T-helper 9 cell (primary cell): ENCODE measurements at places on chromosomes 2 and 18.

GRCh38 chr2:231308631-231309428 lies 86.7 kb upstream of the B3GNT7 start:
- DNase-seq = no peak

GRCh38 chr2:80499095-80499494 lies 194.5 kb upstream of the LRRTM1 start:
- no peak for DNase-seq

GRCh38 chr2:25331686-25332365 lies 9.9 kb downstream of the DNMT3A start:
- no peak for DNase-seq

DNA sequence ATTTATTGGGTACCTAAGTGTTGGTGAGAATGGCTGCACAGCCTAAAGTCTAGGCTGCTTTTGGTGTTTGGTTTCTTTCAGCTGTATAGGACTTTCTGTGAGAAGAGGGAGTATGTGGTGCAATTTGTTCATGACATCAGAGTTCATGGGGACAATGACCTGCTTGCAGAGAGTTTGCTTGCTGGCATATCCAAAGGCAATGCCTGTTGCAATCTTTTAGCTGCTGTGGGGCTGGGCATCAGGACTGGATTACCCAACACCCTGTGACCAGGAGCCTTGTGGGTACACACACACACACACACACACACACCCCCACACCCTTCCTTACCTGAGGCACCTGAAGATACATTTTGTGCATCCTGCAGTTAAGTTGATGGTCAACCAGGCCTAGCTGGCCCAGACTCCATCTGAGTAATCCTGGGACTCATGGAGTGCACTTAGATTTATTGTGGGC lies 68.4 kb downstream of the LIPG start:
- no peak for DNase-seq

- DNase-seq = no peak
These were observed 40.1 kb downstream of the TNP1 start for GRCh38 chr2:216819766-216820165.

DNA sequence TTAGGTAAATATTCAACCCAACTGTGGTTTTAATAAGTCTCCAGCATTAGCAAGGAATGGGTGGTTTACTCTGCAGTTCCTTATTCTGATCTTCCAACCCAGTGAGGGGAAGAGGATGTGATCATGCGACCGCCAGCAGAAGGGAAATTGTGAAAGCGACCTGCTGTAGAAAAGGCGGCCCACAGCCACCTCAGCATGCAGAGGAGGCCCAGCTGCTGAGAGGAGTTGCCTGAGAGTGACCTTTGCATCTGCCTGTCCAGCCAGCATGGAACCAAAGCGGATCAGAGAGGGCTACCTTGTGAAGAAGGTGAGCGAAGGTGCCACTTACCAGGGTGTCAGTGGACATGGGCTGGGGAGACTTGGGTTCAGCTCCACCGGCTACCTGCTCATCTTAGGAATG lies at the start of gene PLEK:
Gene PLEK, plus strand, starts transcription at position 196 of the 400 bp plus-strand sequence. Its CDS starts 70 bp downstream, at position 266.
- DNase-seq = no peak

- no peak for DNase-seq
These were observed 204.1 kb downstream of the CTIF start for GRCh38 chr18:48742706-48743475.

DNA sequence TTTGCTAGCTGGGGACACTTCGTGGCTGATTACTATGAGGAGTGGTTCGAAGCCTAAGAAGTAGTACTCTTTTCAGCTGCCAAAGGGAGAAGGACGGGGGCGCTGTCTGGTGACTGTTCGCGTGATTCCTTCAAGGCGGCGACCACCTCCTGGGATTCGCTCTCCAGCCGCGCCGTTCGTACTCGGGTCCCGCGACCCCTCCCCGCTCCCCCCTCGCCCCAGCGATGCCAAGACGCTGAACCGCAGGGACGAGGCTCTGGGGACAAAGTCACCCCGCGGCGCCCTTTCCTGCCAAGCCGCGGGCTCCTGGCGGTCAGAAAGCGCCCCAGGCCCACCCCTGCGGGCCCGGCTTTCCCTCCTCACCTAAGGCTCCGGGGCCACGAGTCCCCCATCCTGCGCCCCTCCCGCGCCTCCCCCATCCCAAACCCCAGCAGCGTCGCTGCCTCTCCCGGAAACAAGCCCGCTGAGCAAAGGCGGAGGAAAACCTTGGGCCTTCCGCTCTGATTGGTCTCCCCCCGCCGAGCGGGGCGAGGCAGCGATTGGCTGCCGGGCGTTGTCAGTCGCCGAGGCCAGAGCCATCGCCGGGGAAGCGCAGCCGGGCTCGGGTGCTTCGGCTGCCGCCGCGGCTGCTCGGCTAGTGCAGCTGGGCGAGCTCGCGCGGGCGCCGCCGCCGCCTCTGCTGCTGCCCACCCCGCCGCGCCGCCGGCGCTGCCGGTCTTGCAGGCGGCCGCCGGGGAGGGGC lies 404.3 kb downstream of the XIRP2 start:
- no peak for DNase-seq

GRCh38 chr2:1677821-1678165 lies 66.5 kb downstream of the PXDN start:
- DNase-seq = no peak

DNA sequence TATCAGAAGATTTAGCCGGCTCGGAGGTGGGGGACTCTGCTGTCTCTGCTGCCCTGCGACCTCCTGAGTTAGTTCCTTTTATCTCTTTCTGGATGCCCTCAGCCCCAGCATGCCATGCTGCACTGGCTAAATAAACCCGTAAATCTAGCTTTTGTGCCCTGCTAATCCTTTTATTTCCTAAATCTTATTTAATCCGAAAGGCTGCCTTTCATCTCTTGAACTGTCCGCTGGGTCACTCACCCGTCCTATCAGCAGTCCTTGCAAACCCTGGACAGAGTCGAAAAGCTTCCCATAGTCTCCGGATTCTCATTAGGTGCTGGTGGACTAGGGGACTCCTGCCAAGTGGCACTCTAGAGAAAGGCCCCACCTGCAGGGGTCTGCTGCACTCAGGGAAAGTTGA lies 122.0 kb upstream of the APCDD1 start:
- no peak for DNase-seq

DNA sequence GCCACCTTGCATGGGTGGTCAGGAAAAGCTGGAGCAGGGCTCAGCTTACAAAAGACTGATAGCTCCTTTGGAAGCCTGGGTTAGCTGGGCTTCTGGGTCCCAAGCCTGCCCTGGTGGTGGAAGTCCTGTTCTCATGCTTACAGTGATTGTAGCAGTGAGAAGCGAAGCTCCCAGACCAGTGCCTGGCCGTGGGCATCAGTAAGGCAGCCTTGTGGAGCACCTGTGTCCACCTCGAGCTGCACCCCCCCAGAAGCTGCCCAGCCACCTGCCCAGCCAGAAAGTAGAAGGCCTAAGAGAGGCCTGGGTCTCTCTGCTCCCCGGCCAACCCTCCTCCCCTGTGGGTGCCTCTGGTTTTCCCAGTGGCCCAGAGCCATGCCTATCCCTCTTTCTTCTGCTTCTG lies 10.5 kb downstream of the GLI2 start:
- DNase-seq = no peak

DNA sequence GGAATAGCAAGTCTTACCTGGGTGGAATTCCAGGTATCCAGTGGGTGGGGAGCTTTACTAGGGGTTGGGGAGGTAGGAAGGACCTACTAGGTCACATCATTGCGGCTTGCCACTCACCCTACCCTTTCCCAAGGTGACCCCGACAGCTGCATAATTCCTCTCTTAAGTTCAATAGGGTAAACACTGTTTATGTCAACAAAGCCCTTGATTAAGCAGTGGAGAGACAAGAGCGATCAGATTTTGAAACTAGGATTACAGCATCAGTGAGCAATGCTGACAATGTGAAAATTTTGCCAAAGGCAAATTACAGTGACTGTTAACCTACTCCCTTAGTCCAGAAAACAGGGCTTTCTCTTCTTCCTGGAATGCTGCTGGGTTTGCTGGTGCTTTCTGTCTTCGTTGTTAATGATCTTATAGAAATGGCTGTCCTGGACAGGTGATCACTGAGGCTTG lies 14.5 kb downstream of the SLC19A3 start:
- DNase-seq = no peak

- no peak for DNase-seq
These were observed 98.6 kb downstream of the HDAC4 start for GRCh38 chr2:239302083-239302807.

DNA sequence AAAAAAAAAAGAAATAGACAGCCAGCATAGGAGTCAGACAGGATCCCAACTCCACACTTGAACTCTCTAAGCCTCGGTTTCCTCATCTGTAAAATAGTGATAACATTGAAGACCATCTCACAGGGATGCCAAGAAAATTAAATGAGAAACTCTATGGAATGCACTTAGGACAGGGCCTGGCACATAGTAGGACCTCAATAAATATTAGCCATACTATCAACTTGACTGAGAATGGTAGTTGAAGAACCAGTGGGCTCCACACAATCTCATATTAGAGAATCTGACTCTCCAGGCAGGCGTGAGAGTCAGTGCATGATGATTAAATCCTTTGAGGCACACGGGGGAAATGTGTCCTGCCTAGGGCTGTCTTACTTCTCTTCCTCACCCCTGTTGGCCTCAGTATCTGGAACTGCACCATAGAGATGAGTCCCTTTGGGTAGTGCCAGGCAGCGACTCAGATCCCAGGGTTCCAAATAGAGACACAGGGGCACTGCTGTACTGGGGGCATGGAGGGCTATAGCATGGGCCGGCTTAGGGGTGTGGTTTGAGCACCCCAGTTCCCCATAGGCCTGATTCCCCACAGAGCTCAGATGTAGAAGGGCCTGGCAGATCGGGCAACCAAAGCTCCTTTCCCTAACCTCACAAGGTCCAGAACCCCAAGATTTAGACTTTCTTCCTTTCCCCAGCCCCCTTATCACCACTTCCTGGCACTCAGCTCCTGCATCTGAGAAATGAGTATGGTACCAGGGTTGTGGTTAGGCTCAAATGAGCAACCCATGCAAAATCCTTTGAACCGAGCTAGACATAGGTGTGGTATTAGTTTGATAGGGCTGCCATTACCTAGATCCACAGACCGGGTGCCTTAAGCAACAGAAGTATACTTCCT lies 51.3 kb upstream of the CAB39 start:
- DNase-seq = no peak

DNA sequence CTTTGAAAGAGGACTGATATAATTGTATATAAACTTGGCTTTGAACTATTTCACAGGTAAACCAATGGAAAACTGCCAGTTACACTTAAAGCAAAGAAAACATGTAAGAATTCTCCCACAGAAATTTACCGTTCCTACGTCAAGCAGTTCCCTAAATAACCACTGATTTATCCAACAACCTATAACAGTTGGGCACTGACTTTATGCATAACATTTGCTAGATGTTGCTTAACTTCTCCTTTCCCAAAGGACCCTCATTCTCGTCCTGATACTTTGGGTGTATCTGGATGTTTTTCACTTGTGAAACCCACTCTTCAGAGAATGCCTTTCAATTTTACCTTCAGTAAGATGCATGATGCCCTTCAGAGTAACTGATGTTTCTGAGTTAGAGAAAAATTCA lies 43.8 kb downstream of the STAT1 start:
- DNase-seq = no peak

DNA sequence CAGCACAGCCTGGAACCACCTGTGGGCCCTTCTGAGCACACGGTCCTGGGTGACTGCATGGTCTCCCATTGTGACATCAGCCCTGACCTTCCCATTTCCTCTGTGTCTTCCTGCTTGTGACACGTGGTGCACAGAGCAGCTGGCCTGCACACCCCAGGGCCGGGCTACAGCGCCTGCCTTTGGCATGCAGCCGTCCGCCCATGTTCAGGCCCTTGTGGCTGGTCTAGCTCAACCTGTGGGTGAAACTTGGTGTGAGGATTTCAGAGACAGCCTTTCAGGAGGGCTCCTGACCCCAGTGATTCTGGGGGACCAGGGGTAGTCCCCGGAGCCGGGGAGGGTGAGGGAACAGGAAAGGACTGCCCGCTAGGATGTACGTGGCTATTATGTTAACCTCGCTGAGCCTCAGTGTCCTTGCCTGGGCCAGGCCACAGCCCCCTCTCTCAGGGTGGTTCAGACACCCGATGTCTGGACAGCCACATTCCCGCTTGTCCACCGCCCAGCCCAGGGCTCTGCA lies 284.8 kb upstream of the HS6ST1 start:
- no peak for DNase-seq

DNA sequence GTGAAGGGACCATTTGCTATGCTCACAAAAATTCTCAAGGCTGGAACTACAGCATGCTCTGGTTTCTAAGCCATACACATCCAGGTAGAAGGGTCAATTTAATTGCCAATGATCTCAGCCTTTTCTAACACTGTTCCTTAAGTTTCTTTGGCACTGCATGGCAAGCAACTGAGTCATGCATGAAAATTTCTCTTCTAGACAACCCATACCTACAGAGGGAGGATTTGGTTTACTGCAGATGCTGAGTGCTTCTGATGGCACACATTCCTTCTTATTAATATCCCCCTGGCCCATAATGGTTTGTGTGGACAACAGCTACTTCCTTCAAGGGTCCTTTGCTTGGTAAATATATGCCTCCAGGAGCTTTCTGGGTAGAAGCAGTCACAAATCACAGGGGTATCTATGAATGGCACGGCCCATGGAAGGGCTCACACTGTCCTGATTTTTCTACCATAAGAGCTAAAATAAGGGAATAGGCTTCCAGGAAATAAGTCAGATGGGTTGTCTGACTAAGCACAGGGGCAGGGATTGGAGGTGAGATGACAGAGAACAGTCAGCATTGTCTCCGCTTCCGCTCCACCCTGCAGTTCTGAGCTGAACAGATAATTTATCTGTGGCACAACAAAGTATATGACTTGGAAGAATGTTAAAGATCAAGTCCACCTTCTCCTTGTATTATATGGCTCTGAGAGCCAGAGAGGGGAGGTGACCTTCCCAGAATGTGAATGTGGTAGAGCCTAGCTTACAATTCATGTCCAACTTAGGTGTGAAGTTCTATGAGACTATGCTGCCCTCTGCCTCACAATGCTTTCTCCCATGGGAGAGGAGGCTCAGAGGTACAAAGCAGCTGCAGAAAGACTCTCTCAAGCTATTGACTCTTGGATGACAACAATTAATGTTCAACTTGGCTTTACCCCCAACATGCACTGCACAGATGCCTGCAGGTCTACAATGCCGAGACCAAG lies 199.2 kb upstream of the TNP1 start:
- no peak for DNase-seq

- DNase-seq = no peak
These were observed 183.4 kb upstream of the FOSL2 start for GRCh38 chr2:28209261-28209691.

DNA sequence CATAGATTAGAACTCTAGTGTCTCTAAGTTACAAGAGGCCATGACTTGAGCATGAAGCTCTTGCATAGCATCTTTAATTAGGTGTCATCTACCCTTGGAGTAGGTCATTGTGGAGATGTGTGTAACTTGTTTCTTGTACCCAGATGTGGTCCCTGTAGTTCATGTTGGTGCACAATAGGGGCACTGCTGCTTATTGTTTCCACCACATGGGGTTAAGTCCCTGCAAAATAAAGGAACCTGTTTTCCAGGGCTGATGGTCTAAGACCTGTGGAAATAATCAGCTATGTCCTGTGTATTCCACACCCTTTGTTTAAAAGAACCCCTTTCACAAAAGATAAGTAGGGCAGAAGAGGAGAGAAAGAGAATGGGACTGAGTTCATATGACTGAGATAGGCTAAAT lies 28.6 kb downstream of the ASXL3 start:
- no peak for DNase-seq
